ENCODE measurements at places on chromosomes 16 and 17.

DNA sequence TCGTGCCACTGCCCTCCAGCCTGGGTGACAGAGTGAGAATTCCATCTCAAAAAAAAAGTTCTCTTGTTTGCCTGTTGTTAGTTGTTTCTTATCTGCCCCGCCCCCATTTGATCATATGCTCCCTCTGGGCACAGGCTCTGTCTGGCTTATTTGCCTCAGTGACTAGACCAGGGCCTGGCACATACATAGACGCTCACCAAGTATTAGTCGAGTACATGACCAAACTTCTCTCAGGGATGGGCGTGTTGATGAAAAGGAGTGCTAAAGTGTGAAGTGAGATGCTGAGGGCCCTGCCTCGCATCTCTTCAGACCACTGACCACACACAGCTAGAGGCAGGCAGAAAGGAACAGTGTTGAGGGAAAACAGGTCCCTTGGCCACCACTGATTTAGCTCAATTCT lies 3.3 kb upstream of the HELZ start:
- no peak for DNase-seq

DNA sequence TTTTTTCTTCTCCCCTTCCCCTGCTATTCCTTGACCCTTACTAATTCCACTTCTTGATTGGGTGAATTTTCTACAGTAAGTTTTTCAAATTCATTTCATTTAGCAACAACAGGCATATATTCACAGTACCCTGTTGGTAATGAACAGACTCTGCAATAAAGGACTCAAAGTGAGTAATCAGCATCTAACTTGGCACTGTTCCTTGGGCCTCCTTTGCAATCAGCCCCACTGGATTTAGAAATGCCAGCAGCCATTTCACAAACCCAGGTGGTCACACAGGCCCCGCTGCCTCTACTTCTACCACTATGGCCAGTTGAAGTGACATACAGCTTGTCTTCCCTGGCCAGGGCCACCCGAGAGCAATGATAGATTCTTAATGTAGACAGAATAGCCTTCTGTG lies 113.8 kb downstream of the CYB561 start:
- no peak for DNase-seq

DNA sequence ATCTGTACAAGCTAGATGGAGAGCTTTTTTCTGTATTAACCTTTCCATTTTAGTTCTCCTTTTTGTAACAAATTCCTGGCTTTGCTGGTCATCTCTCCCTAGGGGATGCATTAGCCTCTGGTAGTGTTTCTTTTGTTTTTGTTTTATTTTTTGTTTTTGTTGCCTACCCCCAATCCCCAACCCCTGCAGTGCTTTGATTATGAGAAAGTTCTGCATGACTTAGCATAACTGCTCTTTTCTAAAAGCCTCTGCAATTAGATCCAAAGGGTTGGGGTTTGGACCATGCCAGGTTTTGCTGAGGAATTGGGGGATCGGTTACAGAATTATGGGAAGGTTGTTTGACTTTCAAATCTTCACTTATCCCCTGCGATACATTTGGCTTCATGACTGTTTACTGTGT lies 98.2 kb downstream of the ADAMTS18 start:
- DNase-seq = no peak

DNA sequence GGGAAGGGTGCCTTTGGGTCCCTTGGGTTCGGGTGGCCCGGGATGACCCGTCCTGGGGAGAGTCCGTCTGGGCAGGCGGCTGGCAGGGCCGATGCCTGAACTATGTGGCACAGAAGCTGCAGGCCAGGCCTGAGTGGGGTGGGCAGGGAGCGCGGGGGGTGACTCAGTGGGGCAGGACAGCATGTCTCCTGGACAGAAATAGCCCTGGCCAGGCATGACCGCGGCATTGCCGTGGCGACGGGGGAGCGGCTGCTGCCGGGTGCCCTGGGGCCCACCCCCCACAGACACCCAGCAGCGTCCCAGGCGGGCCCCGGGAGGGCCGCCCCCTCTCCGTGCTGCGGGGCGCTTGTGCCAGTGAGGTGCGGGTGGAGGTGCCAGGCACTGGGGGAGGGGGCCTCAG lies 1.8 kb upstream of the C1QTNF8 start:
- no peak for DNase-seq

DNA sequence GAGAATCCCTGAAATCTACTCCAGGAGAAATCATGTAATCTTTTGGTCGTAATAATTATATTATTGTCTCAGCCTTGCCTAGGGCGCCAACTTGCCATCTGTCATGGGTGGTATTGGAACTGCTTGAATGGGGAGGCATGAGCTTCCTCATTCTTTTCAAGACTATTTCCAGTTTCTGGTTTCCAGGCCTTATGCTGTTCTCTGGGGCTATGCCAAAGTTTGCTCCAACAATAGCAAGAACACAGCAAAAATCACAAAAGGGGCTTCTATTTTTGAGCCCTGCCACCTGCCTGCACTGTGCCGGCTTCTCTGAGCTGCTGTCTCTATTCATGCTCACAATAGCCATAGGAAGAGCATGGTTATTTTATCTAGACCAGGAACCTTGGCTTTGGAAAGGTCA lies 111.7 kb downstream of the SPECC1 start:
- no peak for DNase-seq

- no peak for DNase-seq
Observed at GRCh38 chr16:29649588-29650494, 13.2 kb upstream of the SPN start.

DNA sequence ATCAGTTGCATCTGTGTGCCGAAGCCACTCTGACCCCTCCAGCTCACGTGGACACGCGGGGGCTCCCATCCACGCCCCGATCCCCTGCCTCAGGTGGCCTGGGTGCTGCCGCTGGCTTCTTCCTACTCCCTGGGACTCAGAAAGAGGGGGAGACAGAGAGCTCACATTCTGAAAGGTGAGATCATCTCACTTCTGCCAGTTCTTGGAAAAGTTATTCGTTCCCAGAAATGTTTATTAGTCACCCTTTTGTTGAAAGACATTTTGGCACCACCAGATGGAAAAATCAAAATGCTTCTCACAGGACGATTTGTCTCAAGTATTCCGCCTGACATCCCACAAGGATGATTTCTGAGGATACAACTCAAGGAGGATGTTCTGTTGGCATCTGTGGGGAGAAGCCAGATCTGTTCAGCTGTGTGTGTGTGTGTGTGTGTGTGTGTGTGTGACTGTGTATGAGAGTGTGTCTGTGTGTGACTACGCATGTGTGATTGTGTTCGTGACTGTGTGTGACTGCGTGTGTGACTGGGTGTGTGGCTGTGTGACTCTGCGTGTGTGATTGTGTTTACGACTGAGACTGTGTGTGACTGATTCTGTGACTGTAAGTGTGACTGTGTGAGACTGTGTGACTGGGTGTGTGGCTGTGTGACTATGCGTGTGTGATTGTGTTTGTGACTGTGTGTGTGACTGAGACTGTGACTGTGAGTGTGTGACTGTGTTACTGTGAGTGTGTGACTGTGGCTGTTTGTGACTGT lies 207.3 kb downstream of the NTN1 start:
- DNase-seq = no peak

DNA sequence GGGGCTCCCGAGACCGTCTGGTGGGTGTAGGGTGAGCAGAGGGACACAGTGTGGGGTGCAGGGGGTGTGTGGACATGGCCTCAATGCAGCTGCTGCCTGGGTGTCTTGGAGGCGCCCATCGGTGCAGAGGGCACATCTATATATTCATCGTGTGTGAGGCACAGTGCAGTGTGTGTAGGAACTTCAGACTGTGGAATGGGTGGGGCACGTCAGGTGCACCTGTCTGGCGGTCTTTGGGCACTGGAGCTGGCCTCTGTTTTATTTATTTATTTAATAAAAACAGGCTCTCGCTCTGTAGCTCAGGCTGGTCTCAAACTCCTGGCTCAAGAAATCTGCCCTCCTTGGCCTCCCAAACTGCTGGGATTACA lies 16.8 kb downstream of the LASP1 start:
- no peak for DNase-seq

GRCh38 chr16:3088450-3088849 lies 10.6 kb downstream of the ZSCAN10 start:
- DNase-seq = no peak

- no peak for DNase-seq
Observed at GRCh38 chr17:39485555-39485954, 24.3 kb downstream of the CDK12 start.

GRCh38 chr16:30663038-30663437 lies 4.8 kb downstream of the FBRS start:
- DNase-seq = no peak

DNA sequence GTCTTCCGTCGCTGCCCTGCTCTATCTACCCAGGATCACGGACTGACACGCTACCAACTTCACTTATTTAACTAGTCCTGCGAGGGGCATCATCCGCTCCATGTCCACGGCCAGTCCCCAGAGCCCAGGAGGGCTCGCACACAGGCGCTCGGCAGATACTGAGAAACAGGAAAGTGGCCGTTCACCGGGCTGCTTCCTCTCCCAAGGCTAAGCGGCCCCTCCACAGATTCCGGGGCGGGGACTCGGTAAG lies 388 bp downstream of the OXLD1 start:
- no peak for DNase-seq

DNA sequence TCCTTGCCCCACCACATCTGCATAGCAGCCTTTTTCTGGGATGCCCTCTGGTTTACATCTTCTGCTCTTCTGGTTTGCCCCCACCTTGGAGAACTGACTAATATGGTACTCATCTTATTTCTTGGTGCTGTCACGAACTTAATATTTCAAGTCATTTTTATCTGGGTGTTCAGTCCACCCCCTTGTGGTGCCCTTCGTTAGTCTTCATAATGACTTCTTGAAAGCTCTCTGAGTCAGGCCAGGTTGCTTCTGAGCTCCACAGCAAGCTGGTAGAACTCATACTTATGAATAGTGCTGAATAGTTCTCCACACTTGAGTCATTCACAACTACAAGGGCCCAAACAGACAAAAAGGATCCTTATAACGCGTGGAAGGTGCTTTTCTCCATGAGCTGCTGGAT lies 35.8 kb upstream of the TEKT3 start:
- no peak for DNase-seq

DNA sequence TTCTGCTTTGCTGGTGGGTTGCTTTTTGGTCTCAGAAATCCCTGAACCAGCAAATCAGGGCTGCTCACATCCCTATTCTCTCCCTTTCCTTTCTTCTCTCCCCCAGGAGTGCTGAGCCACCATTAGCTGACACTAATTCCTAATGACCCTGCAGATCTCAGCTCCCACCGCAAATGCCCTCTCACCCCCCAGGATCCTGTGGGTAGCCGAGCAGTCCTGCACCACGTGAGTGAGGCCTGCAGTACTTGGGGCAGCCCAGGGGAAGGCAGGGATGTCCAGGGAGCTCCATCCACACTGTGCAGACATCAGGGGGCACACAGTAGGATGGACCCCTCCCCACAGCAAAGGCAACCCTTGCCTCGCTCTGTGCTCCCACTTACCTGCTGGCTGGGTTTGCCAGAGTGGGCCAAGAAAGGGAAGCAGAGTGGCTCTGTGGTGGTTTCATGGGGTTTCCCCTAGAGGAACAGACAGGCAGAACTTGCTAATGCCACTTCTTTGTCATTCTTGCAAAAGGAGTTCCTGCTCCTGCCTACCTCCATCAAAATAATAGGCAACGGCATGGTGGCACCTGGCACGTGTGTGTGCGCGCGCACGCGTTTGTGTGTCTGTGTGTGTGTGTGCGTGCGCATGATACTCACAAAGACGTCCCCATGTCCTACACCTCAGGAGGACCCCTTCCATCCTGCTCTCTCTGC lies 135.6 kb downstream of the GAS7 start:
- no peak for DNase-seq

GRCh38 chr16:4182581-4183236 lies 59.2 kb downstream of the SRL start:
- DNase-seq = no peak

DNA sequence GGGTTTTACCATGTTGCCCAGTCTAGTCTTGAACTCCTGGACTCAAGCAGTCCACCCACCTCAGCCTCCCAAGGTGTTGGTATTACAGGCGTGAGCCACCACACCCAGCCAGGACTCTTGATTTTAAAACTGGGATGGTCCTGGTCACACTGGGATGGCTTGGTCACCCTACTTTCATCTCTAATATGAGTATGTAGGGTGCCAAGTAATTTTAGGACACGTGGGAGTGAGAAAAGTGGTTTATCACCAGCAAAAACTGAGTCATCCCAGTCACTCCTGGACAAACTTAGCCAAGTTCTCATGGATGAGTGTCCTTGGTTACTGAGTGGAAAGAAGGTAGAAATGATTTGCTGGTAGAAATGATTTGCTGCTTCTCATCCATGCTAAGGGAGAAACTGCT lies 9.9 kb downstream of the CLEC19A start:
- DNase-seq = no peak

GRCh38 chr16:49652456-49653172 lies 203.3 kb downstream of the ZNF423 start:
- no peak for DNase-seq

GRCh38 chr16:5005916-5006315 lies 27.8 kb downstream of the NAGPA start:
- DNase-seq = no peak

DNA sequence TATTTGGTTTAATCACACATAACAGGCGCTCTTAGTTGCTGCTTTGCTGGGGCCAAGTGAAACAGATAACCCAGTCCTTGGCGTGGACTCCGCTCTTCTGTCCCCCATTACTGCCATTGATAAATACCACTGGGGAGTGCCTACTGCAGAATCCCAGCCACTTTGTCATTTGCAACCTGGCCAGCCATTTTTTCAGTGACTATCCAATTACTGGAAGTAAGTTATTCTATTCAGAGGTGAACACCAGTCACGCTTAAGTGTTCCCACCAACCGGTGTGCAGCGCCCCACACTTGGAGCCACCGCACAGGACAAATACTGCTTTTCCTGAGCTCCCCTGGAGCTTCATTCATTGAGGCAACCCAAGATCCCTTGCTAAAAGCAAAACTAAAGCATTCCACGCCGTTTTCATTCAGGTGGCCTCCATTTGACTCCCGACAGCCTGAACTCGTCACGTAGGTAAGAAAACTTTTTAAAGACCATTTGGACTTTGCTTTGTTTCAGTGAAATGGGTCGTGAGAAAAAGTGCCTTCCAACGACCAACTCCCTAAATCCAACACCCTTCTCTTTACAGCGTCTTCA lies 1.8 kb downstream of the USP7 start:
- DNase-seq = no peak

GRCh38 chr16:31364421-31364820 lies 9.4 kb downstream of the ITGAX start:
- DNase-seq = no peak

- DNase-seq = no peak
Observed at GRCh38 chr17:10635290-10635689, 21.8 kb downstream of the MYH3 start.

GRCh38 chr16:24953721-24954120 lies 61.4 kb downstream of the ARHGAP17 start:
- no peak for DNase-seq
